ENCODE measurements at places on chromosomes 13 and 19. TPM values are rescaled to one million over a fixed set of nuclear protein-coding genes. Genes with fewer than 3 reads are reported as not detected.
A peak's percentile ranks its signal among the peaks of the same experiment; 100 is the strongest.

DNA sequence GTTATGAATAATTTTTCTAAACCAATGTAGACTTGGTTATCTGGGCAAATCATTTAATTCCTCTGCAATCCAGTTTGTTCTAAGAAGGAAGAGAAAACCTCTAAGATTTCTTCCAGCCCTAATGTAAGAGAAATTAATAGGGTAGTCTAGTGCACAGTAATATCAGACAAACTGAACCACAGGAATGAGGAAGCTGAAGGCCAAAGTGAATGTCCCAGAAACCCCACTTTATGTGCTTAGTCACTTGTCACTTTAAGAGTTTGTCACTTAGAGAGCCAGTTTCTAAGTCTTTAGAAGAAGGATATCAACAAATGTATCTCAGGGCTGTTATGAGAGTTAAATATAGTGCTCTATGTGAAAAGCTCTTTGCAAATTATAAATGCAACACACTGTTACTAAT lies 750.6 kb downstream of the DIAPH3 start:
- no peak for DNase-seq

DNA sequence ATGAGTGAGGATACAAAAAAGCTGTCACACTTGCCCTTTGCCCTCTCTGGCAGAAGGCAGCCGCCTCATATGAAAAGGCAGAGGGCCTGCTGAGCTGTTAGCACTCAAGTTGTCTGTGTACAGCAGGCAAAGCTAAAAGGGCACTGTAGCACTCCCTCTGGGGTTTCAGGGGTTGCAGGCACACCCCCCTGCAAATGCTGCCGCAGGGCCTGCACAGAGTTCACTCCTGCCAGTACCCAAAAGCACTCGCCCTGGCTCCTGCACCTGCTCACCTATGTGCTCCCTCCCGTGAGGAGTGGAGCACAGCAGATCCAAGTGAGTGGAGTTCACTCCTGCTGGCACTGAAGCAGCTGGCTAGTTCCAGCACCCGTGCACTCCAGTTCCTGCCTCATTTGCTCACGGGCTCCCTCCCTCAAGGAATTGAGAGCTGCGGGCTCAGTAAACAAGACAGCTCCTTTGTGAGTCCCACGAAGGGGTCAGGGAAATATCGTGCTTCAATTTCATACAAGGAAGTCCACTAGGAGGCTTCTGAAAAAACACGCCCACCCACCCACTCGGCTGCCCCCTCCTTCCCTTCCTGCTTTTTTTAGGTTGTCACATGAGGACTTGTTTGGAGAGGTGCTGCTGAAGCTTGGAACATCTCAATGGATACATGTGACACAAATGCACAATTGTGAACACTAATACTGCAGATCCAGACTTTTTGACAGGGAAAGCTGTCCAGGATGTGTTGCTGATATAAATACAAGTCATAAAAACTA lies 9.9 kb upstream of the RCBTB2 start:
- DNase-seq, result peak; percentile 38

GRCh38 chr19:1401889-1402217 lies 511 bp upstream of the GAMT start:
- no peak for DNase-seq

ZNF524 gene
- polyA plus RNA-seq, result 10.5 TPM

CASP14 gene
- not detected for polyA plus RNA-seq

DNA sequence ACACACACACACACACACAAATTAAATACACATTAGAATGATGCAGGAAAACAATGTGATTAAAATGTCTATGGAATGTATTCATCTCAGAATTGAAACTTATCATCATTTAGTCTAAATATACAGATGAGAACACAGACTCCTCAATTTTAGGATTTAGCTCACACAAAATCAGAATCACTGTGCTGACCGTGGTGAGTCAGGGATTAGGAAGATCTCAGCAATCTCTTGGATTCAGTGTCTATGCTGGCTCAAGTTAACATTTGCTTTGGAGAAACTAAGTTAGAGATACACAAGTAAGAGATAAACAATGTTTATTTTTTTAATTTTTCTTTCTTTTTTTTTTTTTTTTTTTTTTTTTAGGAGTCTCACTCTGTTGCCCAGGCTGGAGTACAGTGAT lies 323.6 kb downstream of the KLF12 start:
- DNase-seq, result no peak

All from renal pelvis (tissue), 12 donors.